ENCODE measurements at places on chromosomes 5 and 9.

- DNase-seq: no peak
Measured at GRCh38 chr9:38062498-38063362, 6.3 kb downstream of the SHB start.

- no peak for DNase-seq
Measured at GRCh38 chr9:126980231-126980630, 65.6 kb downstream of the RALGPS1 start.

- no peak for DNase-seq
Measured at GRCh38 chr9:121818841-121819427, 167.5 kb downstream of the DAB2IP start.

DNA sequence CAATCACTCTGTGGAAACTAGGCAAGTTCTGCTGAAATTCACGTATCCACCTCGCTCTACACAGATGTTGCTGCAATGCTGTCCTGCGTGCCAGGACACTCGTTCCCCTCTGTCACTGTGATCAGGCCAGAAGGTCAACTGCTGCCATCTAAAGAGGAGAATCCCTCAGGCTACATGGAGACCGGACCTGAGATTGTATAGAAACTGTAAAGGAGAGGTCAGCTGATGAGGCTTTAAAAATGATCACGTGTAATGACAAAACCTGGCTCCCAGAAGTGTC, 80.1 kb downstream of the PRRT1B start:
- DNase-seq: no peak

- DNase-seq: peak; percentile 84
Measured at GRCh38 chr5:173094012-173094661, 38.0 kb downstream of the CREBRF start.

DNA sequence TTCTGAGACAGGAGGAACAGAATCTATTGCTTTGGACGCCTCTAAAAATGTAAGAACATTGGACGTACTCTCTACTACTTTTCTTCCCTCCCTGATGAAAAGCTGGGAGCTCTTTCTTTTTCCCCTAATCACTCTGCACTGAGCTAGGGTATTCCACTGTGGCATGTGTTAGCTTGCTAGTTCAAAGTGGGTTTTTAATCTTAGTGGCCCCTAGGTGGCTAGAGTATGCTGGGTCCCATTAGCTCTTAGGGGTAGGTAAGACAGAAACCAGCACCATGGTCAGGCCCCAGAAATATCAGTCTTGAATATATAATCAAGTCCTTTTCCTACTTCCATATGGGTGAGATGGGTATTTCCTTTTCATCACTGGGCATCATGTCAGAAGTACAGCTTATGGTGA, 945.2 kb upstream of the PTPRD start:
- DNase-seq: no peak

DNA sequence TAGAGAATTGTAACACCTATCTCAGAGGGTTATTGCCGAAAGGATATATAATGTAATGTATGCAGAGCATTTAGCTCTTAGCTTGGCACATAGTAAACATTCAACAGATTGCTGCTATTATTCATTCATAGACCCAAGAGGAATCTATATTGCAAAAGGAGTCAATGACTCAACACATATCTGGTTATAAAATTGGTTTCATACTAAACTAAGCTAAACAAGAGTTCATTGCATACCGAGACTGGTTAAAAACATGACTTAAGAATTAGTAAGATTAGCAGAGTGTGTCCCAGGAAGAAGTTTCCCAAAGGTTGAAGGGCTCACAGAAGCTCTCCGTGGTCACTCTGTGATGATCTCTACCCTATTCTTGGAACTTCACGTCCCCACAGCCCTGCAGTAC, 339.6 kb upstream of the CCNH start:
- no peak for DNase-seq

DNA sequence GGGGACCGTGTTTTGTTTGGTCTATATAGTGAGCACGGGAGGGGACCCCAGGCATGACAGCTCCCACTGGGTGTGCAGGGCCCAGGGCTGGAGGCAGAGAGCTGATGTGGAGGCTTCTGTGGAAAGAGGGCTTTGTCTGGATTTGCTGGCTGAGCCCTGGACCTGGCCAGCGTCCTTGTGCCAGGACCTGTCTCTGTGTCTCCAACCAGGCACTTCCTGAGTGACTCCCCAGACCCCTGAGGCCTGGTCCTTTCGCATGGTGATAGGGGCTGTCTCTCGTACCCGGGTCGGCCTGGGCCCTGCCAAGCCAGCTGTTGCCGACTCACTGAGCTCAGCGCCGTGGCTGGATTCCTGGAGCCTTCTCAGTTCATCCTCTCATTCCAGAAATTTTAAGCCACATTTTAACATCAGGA, 77.6 kb downstream of the ADAMTS2 start:
- no peak for DNase-seq

DNA sequence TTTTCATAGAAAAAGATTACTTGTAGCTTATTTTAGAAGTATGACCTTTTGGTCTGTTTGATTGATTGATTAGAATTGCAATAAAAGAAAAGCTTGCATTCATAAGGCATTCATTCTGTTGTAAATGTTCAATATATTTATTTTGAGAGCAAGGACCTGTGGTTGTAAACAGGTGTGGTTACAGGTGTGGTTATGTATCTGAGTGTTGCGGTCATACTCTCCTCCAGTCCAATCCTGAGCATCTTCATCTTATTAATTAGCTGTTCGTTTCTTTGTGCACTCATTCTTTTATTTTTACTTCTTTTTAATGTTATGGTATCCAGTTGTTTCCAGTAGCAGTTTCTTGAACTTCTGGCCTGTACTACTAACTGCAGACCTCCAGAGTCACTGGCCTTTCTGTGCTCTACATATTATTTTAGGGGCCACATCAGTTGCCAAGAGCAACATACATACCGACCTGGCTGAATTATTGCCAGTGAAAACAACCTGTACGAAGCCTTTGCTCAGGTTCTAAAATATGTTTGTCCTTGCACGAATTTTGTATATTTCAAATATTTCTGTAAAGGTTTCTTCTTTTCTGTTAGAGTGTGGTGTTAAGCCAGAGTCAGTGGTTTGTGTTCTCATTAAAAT, 128.7 kb downstream of the CDC42SE2 start:
- DNase-seq: no peak

DNA sequence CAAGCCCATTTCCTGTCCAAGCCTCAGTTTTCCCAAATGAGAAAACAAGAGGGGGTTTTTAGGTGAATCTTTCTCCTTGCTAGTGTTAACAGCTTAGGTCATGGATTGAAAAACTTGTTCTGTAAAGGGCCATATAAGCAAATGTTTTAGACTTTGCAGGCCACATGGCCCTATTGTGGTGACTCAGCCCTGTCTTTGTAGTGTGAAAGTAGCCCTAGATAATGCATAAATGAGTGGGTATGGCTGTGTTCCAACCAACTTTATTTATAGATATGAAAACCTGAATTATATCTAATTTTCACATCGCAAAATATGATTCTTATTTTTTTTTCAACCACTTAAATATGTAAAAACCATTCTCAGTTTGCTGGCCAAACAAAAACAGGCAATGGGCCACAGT, 6.9 kb upstream of the BARX1 start:
- no peak for DNase-seq

DNA sequence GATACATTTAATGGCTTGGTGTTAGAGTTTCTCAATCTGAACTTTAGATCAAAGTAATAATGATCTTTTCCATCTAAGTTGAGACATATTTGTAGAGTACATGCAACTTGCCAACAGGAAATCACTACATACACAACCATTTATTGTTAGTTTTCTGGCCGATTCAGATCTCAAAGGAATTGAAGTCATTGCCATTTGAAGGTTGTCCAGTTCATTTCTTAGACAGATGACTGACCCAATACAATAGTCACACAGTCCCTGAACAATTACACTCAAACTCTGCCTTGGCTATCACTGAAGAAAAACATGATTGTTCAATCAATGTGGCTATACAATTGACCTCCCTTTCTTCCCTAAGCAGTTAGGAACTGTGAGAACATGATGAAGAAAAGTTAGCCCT, 753.2 kb upstream of the RIOK2 start:
- DNase-seq: no peak

GRCh38 chr9:127865645-127866464, 11.4 kb upstream of the ENG start:
- no peak for DNase-seq

DNA sequence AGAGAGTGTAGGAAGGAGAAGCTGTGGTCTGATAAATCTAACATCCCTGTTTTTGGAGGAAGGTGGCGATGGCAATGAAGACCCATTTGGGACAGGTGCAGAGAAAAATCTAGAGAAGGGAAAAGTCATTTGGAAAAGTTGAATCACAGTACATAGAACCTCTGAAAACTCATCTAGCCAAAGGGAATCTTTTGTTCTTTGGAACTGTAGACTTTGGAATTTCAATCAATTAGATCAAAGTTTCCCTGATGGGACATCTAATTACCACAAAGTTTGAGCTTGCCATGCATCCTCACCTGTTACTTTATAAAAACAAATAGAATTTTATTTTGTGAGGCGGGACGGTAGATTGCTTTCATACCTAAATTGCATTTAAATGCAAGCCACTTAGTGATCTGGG, 294.9 kb downstream of the TRPM3 start:
- DNase-seq: no peak

GRCh38 chr5:64214132-64214531, 48.5 kb downstream of the RNF180 start:
- DNase-seq: no peak

DNA sequence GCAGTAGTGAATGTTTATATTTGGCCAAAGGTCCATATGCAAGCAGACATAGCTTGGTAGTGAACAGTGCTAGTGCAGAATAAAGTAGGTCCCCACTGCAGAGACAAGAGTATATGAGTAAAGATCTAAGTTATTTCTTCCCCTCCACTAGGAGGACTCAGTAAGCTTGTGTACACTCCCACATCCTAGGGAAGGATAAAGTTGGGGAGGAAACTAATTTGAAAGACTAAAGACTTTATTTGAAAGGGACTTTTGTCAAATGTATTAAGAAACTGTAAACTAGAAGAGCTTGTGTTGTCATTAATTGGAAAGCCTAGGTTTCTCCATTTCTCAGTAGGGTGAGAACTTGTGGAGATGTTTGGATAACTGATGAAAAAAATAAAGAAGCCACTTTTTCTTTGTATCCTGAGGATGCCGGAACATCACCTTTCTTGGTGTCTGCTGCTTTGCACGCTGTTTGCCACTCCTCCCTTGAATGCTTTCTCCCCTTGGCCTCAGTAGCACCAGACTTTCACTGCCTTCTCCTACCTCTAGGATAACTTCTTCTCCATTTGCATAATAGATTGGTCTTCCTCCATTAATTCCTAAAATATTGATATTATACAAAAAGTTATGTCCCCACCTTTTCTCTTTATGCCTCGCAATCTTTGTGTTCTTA, 329.0 kb downstream of the PARP8 start:
- DNase-seq: no peak

DNA sequence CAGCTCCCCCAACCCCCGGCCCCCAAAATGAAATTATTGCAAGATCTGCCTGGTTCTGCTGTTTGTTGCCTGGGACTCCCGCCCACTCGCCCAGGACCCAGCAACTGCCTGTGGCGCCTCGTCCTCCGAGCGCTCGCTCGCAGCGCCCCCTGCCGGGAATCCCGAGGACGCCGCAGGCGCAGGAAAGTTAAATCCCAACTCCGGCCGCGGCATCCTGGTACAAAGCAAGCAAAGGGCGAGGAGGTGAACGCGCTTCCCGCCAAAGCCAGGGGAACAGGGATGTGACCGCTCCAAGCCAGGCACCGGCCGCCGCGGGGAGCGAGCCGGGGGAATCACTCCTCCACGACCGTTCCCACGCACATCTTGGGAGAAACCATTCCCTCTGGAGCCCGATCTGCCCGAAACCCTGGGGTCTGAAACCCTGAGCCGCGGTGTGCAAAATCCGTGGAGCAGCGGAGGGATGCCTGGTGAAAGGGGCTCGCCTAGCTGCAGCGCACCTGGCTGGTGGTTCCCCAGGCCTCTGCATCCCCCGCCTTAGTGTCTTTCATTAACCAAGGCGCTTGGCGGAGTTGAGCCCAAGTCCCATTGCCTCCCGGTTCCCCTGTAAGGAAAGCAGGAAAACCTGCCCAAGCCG, 1.3 kb downstream of the SEMA5A start:
- DNase-seq: peak; percentile 87

GRCh38 chr9:119941091-119941490, 571.9 kb upstream of the BRINP1 start:
- no peak for DNase-seq

- no peak for DNase-seq
Measured at GRCh38 chr5:9239071-9239470, 306.8 kb downstream of the SEMA5A start.

DNA sequence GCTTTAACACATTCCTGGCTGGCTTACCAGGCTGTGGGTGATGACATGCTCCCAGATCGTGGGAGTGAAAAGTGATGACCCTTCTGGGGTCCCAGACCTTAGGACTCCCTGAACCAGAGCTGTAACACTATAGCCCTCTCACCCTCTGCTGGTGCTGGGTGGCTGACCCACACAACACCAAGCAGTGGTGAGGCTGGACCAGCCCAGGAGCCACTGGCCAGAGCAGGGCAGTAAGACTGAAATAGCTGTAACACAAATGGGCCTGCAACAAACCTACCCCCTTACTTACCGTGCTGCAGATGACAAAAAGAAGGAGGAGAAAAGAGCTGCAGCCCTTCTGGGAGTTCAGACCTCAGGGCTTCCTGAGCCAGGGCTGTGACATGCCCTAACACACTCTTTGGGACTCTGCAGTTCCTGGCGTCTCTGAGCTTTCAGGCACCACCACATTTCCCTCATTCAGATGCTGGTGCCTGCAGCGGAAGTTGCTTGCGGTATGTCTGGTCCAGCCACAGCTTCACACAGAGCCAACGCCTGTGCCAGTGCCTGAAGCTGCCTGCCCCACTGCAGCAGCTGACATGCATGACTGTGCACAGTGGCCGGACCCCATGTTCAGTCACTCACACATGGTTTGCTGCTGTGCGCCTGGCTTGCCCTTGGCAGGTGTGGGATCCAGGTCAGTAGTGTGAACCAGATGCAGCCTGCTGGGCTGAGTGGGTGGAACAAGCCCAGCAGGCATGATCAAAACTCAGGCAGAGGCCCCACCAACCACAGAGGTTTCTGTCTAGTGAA, 1247.4 kb downstream of the EFNA5 start:
- no peak for DNase-seq

- no peak for DNase-seq
Measured at GRCh38 chr5:72817671-72818266, 1.3 kb downstream of the TNPO1 start.

Measured in LoVo (cell line).